ENCODE measurements at places on chromosomes 2 and 18.

- no peaks in the 10 kb centered on the region for H3K27me3 ChIP-seq
- no peaks in the 10 kb centered on the region for H3K4me1 ChIP-seq
- no peak for DNase-seq
- no peaks in the 10 kb centered on the region for H3K36me3 ChIP-seq
- no peak overlapping the region for H3K27ac ChIP-seq
These were observed 51.0 kb upstream of the GALR1 start for GRCh38 chr18:77198663-77199062.

DNA sequence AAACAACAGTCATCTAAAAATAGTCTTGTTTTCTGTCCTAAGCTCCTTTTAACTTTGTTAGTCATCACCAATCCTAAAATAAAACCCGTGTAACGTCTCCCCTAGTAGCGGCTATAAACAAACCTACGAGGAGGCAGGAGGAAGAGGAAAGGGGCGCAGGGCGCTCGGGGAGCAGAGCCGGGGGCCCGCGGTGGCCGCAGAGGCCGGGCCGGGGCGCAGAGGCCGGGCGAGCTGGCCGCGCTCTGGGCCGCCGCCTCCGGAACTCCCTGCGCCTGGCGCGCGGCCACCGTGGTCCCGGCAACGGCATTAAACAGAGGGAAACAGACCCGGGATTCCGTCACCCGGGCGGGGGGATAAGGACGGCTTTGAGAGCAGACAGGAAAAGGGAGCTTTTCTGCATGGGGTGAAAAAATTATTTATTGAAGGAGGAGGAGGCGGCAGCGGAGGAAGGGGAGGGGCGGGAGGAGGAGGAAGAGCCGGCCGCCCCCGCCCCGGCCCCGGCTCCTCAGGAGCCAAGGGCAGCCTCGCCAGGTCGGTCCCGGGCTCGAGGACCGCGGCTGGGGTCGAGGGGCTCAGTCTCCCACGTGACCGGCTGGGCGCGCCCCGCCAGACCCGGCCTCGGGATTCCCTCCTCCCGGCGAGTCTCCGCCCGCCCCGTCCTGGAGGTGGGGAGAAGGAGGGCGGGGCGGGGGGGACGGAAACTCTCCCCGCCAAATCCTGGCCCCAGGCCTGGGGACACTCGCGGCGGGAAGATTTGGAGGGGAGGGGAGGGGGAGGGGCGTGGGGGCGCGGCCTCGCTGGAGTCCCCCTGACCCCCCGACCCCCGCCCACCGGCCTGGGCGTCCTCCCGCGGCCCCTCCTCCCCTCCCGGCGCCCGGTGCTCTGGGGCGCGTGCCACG lies 1.8 kb upstream of the NFATC1 start:
- peak overlapping the region; percentile 55 for H3K4me3 ChIP-seq
- no peak overlapping the region for H3K27ac ChIP-seq
- H3K27me3 ChIP-seq: peaks cover 6% of the 10 kb centered on the region
- peak; percentile 73 for DNase-seq
- peaks cover 20% of the 10 kb centered on the region for H3K4me1 ChIP-seq

DNA sequence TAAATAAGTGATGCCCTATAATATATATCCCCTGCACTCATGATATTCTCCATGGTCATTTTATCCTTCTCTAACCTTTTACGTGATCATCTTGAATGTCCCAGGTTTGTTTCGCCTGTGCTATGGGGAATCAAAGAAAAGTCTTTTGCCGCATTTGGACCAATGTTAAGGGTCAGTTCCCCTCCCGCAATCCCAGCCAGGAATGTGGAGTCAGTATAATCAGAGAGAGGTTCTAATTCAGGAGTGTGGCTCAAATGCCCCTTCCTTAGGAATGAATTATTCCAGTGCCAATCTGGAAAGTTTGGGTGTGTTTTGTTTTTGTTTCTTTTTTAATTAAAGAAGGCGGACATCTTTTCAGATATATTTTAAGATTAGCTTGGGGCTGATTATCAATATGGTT lies 41.8 kb downstream of the PMS1 start:
- H3K4me1 ChIP-seq: no peaks in the 10 kb centered on the region
- no peak for DNase-seq
- no peaks in the 10 kb centered on the region for H3K27me3 ChIP-seq
- no peak overlapping the region for H3K27ac ChIP-seq

DNA sequence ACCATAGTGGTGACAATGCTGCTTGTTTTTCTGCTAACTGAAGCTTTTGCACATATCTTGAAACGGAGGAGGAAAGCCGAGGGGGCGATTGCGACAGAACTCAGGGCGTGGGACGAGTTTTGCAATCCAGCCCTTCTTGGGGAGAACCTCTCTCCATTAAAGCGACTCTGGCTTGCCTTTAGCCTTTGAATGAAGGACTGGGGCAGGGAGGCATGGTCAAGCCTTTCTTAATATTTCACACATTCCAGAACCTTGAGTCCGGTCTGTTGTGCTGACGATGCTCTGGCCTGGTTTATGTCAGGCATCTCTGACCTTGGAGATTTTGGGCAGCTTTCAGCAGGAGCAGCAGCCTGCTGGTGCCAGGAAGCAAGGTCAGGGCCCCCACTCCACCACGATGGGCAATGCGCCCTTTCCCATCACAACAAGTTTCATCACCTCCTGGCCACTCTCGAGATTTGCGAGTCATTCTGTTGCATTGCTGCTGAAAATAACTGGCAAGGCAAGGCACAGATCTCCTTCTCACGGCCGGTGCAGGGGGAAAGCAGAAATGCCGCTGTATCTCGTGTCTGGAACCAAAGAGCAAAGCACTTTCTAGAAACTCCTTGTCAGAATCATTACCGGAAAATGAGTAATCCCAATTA lies 10.8 kb downstream of the EMILIN2 start:
- DNase-seq: no peak
- H3K4me1 ChIP-seq: no peaks in the 10 kb centered on the region
- H3K4me3 ChIP-seq: no peak overlapping the region
- no peak overlapping the region for H3K27ac ChIP-seq

GRCh38 chr18:42882122-42882521 lies 233.4 kb downstream of the RIT2 start:
- H3K27me3 ChIP-seq: no peaks in the 10 kb centered on the region
- H3K4me1 ChIP-seq: no peaks in the 10 kb centered on the region
- no peak for DNase-seq
- no peak overlapping the region for H3K4me3 ChIP-seq

- no peak overlapping the region for H3K27ac ChIP-seq
- H3K4me1 ChIP-seq: no peaks in the 10 kb centered on the region
- no peaks in the 10 kb centered on the region for H3K27me3 ChIP-seq
- no peaks in the 10 kb centered on the region for H3K36me3 ChIP-seq
- DNase-seq: no peak
- no peak overlapping the region for H3K4me3 ChIP-seq
These were observed 448.1 kb downstream of the TSN start for GRCh38 chr2:122203523-122203922.

GRCh38 chr2:191693166-191693565 lies 15.2 kb downstream of the NABP1 start:
- H3K36me3 ChIP-seq: no peaks in the 10 kb centered on the region
- no peak overlapping the region for H3K4me3 ChIP-seq
- no peaks in the 10 kb centered on the region for H3K27me3 ChIP-seq
- DNase-seq: no peak

DNA sequence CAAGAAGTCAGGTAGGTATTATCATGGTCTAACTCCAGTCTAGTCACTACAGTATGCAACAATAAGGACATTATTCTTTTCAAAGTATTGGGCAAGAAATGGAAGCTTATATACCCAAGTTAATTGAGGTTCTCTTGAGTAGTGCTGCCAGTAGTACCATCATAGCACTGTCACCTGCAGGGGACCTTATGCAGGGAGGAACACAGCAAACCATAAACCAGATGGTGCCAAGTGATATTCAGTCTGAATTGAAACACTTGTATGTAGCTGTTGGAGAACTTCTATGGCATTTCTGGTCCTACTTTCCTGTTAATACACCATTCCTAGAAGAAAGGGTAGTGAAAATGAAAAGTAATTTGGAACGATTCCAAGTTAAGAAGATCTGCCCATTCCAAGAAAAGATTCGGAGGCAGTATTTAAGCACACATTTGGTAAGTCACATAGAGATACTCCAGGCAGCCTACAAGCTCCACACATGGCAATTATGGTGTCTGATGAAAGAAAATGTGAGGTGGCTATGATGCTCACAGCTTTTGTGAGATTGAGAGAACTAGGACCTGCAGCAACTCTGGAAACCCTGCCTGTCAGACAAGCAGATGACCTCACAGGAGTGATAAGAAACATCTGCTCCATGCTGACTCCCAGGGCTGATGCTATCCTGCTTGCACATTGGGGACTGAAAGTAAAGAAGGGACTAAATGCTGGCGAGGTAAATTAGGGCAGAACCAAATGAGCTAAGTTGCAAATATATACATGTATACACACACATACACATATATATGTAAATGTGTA lies 174.7 kb downstream of the MC4R start:
- H3K36me3 ChIP-seq: no peaks in the 10 kb centered on the region
- no peaks in the 10 kb centered on the region for H3K27me3 ChIP-seq
- no peak overlapping the region for H3K27ac ChIP-seq
- no peaks in the 10 kb centered on the region for H3K4me1 ChIP-seq
- H3K4me3 ChIP-seq: no peak overlapping the region

GRCh38 chr2:236865052-236865451 lies 220.6 kb upstream of the COPS8 start:
- H3K4me3 ChIP-seq: no peak overlapping the region
- DNase-seq: no peak
- H3K4me1 ChIP-seq: no peaks in the 10 kb centered on the region
- H3K36me3 ChIP-seq: no peaks in the 10 kb centered on the region
- H3K27ac ChIP-seq: no peak overlapping the region
- no peaks in the 10 kb centered on the region for H3K27me3 ChIP-seq

DNA sequence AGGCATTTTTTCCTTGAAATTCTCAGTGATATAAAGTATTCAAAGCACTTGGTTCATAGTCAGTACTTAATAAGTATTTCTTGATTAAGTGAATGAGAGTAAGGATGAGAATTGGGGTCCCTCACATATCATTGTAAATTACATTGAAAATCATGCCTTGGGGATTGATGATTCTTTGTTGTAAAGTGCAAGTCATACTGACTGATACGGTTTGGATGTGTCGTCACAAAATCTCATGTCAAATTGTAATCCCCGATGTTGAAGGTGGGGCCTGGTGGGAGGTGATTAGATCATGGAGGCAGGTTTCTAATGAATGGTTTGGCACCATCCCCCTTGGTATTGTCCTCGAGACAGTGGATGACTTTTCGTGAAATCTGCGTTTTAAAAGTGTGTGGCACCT lies 385.9 kb downstream of the DLGAP1 start:
- no peak for DNase-seq
- no peaks in the 10 kb centered on the region for H3K27me3 ChIP-seq
- no peaks in the 10 kb centered on the region for H3K4me1 ChIP-seq
- no peak overlapping the region for H3K27ac ChIP-seq

GRCh38 chr2:137837830-137838229 lies 126.4 kb upstream of the HNMT start:
- no peaks in the 10 kb centered on the region for H3K27me3 ChIP-seq
- H3K36me3 ChIP-seq: no peaks in the 10 kb centered on the region

DNA sequence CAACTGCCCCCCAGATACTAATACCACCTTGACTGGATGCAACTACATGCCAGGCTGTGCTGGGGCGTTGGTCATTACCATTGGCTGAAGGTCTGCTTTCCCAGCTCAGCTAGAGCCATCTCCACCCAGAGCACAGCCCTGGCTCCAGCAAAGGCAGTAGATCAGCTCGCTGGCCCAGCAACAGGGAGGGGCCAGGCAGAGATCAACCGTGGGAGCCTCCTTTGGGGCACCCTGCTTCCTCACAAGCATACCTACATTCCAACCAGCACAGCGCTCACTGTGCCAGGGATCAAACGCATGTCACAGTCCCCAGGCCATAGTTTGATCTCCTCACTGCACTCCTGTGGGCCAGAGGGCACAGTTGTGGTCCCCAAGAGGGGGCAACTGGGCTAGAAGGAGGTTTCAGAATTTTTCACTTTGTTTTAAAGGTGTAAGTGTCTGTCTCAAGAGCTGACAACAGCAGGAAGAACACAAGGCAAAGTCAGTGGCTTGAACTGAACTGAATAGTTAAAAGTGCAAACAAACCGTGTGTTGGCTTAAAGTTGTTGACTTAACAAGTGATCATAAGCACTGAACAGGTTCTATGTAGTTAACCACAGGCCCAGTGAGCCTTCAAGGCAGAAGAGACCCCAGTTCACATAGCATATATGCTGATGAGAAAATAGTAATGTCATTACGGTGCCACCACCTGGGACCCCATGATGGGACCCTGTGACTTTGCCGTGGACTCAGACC lies 70.1 kb upstream of the BZW1 start:
- H3K4me3 ChIP-seq: no peak overlapping the region
- DNase-seq: no peak
- no peak overlapping the region for H3K27ac ChIP-seq
- H3K4me1 ChIP-seq: no peaks in the 10 kb centered on the region
- no peaks in the 10 kb centered on the region for H3K27me3 ChIP-seq

- no peaks in the 10 kb centered on the region for H3K4me1 ChIP-seq
- DNase-seq: no peak
- H3K36me3 ChIP-seq: no peaks in the 10 kb centered on the region
- H3K4me3 ChIP-seq: no peak overlapping the region
- H3K27me3 ChIP-seq: peaks cover 4% of the 10 kb centered on the region
- H3K27ac ChIP-seq: no peak overlapping the region
These were observed 3.7 kb upstream of the SPEG start for GRCh38 chr2:219430633-219431615.

- no peaks in the 10 kb centered on the region for H3K27me3 ChIP-seq
- no peak overlapping the region for H3K4me3 ChIP-seq
- H3K36me3 ChIP-seq: no peaks in the 10 kb centered on the region
- H3K4me1 ChIP-seq: no peaks in the 10 kb centered on the region
- DNase-seq: no peak
- H3K27ac ChIP-seq: no peak overlapping the region
These were observed 321.5 kb downstream of the GALNT13 start for GRCh38 chr2:154193246-154193645.

DNA sequence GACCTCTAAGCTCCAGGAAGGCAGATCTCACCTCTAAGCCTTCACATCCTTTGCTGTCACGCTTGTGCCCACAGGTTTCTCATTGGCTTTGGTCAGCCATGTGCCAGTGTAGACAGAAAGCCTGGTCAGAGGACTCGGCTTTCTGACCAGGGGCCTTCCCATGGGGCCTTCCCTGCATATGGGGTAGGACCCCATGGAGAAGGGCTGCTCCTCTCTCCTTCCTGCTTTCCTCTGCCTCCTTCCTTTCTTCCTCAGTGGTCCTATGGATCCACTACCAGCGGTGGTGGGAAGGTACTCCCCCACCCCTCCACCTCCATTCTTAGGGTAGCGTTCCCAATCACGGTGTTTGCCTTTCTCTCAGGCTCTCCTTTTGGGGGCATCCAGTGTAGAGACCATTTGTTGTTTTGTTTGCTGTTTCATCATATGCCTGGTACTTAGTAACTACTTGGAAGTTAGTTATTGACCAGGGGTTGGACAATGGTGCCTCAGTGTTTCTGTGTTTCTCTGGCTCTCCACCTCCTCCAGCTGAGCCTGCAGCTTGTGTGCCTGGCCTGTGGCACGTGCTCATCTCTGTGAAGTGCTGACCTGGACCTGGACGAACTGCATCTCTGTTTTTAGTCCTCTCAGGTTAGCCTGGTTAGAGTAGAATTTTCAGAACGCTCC lies 71.6 kb downstream of the ZNF407 start:
- no peak for DNase-seq
- H3K4me1 ChIP-seq: no peaks in the 10 kb centered on the region
- H3K36me3 ChIP-seq: no peaks in the 10 kb centered on the region
- H3K27me3 ChIP-seq: no peaks in the 10 kb centered on the region
